ENCODE measurements at places on chromosomes 11 and 22.
A peak's percentile ranks its signal among the peaks of the same experiment; 100 is the strongest.

GRCh38 chr11:128351168-128351567 lies 236.2 kb downstream of the ETS1 start:
- DNase-seq: no peak

- peak; percentile 11 for DNase-seq
These were observed 98.2 kb upstream of the IGLL5 start for GRCh38 chr22:22789233-22789921.

- DNase-seq: peak; percentile 29
These were observed 17.0 kb downstream of the CD3E start for GRCh38 chr11:118321386-118322082.

DNA sequence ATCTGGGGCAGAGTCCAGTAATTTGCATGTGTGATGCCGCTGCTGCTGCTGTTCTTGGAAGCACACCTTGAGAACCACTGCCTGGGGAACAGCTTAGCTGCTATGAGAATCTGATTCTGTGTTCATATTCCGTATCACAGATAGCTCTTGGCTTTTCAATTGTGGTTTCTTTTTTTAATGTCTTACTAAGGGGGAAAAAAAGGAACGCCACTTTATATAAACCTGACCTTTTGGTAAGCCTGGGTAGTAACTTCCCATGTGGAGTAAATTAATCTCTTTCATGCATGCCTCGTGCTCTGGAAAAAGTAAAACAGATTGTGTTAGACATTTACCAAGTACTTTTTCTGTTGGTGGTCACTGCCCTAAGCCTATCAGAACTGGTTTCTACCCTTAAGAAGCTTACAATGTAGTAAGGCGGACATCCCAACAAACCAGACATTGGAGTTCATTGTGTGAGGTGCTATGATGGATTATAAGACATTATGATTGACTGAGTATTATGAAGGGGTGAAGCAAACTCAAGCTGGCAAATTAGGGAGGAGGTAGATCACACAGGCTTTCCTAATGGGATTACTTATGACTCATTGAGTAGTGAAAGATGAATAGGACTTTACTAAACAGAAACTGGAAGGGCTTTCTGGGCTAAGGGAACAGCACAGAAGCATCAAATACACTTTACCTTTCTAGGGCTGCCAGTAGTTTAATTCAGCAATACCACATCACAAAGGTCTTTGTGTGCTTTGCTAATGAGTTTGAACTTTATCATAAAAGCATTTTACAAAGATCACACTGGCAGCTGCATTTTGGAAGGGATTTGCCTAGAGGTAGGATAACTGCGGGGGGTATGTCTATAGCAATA lies 64.7 kb downstream of the MAML2 start:
- no peak for DNase-seq

DNA sequence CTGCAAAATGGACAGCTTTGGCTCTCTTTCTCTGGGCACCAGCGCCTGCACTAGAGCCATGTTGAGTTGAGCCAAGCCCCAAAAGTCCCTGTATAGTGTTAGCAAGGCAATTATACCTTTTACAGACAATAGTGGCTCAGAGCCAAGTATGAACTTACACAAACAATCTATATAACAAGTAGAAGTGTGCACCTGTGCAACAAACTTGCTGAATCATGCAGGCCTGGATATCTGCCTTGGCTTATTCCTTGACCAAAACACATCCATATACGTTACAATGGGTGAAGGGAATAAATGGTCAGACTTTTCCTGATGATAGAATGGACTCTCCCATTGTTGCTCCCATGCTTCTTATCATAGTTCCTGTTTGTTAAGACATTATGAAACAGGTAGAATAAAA lies 3.8 kb upstream of the OR52I2 start:
- no peak for DNase-seq

DNA sequence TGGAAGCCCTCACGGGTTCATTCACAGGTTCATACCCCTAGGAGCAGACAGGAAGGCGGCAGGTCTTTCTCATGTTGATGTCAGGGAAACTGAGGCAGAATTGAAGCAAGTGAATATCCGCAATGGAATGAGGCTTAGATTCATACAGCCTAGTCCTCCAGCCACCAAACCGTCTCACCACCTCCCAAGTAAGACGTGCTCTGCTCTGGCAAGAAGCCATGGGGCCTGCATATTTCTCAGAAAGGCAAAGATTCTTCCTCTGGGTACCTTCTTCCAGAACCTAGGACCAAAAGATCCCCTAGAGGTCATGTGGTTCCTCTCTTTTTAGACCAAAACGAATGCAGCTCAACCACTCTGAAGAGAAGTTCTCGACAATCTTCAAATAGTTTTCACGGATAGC lies 1.7 kb downstream of the AP1B1 start:
- DNase-seq: no peak

DNA sequence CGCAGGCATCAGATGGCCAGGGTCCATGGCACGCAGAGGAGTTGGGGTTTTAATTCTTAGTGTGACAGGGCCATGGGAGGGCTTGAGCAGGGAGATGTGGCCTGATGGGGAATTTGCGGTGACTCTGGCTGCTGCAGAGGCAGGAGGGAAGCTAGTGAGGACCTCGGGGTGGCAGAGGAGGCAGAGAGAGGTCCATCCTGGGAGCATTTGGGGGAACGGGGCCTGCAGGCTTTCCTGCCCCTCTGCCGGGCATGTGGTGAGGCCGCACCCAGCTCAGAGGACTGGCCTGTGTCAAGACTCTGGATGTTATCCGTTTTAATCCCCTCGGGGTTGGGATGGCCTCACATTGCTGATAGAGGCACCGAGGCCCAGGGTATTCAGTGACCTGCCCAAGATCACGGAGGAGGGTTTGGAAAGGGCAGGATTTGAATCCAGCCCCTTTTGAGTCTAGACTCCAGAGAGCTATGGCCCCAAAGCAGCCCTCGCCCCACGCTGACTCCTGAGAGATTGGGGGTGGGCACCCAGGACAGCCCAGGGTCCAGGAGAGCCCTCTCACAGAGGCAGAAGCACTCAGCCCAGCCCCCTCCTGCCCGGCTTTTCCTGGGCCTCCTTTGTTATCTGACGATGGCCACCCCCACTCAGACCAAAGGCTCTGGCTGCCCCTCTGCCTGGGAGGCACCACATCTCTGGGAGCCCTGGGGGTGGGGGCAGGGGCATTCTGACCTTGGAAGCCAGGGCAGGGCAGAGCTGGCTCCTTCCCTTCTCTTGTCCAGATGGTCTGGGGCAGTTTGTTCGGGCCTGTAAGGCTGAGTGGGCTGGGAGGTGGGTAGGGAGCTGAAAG lies 13.9 kb downstream of the MGAT3 start:
- no peak for DNase-seq

- no peak for DNase-seq
These were observed 121.7 kb downstream of the MIAT start for GRCh38 chr22:26779108-26779507.

- DNase-seq: no peak
These were observed 25.1 kb downstream of the POU2AF1 start for GRCh38 chr11:111353776-111354600.

DNA sequence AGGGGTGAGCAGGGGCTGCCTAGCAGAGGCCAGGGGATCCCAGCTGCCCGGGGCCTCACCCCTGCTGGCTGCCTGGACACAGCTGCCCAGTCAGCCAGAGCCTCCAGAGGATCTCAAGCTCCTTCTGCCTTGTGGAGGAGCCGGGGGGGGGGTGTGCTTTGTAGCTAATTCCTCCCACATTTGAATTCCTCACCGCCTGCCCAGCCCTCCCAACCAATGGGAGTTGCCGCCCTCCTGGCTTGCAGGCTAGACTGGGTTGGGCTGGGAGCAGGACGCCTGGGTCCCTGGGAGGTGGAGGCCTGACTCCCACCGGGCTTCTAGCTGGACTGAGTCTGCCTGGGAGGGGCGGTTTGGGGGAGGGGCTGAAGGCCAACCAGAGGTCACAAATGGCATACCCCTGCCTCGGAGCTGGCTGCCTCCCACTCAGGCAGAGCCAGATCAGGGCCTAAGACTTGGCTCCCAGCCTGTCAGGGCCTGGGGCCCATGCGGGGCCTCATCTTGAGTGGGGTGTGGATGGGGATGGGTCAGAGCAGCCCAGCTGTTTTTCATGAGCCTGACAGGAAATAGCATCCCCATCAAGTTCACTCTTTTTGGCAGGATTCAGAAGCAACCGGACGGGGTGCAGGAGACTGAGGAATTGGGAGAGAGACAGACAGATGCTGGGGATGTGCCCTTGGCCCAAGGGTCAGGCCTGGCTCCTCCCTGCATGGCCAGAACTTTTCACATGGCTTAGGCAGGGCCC lies 29.2 kb upstream of the PDE2A start:
- DNase-seq: no peak

GRCh38 chr11:93054881-93055280 lies 85.4 kb downstream of the MTNR1B start:
- DNase-seq: peak; percentile 71

DNA sequence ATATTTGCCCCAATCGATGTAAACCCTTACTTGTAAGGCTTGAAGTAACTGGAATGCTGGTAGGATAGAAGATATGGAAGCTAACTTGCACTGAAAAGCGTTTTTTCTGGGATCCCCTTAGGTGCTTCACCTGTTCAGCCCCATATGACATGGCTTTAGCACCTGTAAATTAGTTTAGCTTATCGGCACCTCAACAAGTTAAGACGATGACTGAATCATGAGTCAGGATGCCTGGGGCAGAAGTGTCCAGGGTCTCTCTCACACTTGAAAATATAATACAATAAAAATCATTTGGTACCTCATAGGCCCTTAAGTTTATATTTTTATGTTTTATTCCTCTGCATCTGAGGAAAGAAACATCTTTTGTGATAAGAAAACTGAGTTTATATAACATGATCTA lies 409.2 kb upstream of the LRRC4C start:
- DNase-seq: no peak

GRCh38 chr11:72227316-72228228 lies 3.0 kb downstream of the INPPL1 start:
- DNase-seq: no peak

DNA sequence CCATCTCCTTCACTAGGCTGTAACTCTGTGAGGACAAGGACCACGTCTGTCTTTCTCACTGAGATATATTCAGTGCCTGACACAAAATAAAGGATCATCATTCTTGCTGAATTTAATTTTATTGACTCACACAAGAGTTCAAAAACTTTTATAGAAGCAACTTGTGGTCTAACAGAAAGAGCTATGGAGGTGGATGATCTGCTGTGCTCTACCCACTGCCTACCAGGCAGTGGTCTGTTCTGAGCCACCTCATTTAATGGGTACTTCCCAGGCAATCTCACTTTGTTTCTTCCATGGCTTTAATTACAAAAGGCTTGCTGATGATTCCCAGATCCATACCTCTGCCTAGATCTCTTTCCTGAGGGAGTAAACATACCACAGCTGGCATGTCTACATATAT lies 4.7 kb downstream of the BTBD18 start:
- DNase-seq: no peak

DNA sequence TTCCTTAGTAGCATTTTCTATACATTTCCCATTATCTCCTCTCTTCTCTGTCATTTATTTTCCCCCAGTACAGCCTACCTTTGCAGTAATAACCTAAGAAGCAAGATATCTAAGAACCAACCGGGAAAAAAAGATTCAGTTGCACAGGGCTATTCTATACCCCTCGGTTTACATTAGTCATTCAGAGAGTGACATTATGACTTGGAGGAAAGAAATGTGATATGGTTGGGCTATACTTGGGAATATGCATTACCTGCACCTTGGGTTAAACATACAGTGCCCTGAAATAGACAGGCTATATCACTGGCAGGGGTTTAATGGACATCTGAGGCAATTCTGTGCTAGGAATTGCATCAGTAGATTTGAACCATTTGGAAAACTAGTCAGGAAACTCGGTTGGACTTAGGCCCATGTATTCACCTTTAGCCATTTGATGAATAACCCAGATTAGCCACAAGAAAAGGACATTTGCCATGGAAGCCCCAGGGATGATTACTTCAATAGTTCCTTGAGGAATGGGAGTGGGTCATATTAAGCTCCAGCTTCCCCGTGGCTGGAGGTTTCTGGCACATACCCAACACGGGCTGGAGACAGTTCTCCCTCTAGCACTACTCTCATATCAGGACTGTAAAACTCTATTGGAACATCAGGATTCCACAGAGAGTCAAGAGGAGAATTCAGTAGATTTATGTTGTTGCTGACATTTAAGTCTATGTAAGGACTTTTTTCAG lies 973.2 kb downstream of the NTM start:
- no peak for DNase-seq

DNA sequence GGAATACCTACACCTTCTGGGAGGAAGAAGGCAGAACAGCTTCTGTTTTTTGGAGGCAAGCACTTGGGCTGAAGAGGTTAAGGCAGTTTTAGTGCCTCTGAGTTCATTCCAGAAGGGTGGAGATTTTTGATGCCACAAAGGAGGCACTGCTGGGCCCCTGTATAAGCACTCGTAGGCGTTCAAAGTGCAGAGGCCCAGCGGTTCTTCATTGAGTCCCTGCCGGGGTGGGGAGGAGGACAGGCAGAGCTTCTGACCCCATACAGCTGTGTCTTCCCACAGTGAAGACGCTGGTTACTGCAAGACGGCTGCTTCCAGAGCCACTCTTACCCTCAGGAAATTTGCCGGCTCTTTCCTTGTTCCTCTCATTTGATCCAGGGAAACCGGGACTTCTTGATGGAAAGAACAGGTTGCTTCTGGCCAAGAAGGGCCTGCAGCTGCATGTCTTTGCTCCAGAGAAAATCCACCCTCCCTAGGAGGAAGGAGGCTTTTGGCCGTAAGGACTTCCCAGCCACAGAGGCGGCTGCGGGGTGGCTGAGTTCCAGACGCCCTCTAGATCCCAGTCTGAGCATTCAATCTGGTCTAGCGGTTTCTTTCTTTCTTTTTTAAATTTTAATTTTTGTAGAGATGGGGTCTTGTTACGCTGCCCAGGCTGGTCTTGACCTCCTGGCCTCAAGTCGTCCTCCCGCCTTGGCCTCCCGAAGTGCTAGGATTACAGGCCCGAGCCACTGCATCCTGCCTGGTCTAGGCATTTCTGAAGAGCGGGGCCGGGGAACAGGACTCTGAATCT lies 9.4 kb downstream of the ADAMTS15 start:
- no peak for DNase-seq

GRCh38 chr11:35274909-35275785 lies 136.2 kb downstream of the CD44 start:
- DNase-seq: peak; percentile 41

DNA sequence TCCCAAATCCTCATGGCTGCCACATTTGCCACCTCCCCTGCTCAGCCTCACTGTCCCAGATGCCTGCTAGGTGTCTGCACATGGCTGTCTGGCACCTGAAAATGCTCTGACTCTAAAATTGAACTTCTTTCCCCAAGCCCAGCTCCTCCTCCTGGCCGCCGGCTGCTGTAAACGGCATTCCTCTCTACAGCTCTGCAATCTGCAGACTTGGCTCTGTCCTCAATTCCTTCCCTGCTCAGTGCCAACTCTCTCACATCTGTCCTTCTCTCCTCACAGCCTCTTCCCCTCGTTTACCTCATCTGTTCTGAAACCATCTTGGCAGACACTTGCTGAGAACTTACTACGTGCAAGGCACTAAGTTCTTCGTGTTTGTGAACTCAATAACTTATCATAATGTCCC lies 169.4 kb upstream of the SYT13 start:
- no peak for DNase-seq

GRCh38 chr22:50080077-50080465 lies 5.2 kb downstream of the MLC1 start:
- DNase-seq: no peak

GRCh38 chr11:843818-844692 lies 1.4 kb downstream of the TSPAN4 start:
- DNase-seq: peak; percentile 95

All from suppressor macrophage (primary cell).